CMK (cell line): ENCODE measurements at places on chromosomes 11 and 22.

DNA sequence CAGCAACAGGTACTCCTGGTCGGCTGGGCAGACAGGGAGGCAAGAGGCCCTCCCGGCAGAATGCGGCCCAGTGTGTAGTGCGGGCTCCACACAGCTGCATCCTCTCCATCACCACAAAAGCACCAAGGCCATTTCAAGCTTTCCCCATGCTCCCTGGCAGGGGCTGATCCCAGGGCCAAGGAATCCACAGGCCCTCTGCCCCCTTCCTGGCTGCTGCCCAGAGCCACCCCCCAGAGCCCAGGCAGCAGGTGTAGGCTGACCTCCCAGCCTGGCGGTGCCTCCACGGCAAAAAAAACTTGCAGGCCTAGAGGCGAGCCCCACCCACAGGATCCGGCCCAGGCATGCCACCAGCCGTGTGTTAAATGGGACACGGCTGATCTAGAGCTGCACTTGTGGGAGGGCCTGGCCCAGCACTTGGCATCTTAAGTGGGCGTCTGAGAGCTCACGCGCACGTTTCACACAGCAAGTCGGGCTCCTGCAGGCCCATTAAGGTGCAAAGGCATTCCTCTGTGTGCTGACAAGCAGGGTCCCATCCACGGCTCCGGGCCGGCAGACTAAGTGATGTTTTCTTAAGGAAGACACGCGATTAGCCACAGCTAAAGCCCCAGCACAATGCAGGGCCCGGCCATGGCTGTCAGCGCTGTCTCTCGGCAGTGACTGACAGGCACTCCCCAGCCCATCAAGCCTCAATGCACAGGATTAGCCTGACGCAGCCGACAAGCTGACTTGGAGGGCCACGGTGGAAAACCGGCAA is 19.8 kb upstream of the GNB1L start:
- DNase-seq, result no peak

- no peak for DNase-seq
Measured at GRCh38 chr11:14583252-14584034, 60.2 kb upstream of the PDE3B start.

GRCh38 chr22:46104170-46104880 is 46.0 kb upstream of the PPARA start:
- DNase-seq, result no peak

- no peak for DNase-seq
Measured at GRCh38 chr22:45292731-45293442, 8.1 kb downstream of the UPK3A start.

DNA sequence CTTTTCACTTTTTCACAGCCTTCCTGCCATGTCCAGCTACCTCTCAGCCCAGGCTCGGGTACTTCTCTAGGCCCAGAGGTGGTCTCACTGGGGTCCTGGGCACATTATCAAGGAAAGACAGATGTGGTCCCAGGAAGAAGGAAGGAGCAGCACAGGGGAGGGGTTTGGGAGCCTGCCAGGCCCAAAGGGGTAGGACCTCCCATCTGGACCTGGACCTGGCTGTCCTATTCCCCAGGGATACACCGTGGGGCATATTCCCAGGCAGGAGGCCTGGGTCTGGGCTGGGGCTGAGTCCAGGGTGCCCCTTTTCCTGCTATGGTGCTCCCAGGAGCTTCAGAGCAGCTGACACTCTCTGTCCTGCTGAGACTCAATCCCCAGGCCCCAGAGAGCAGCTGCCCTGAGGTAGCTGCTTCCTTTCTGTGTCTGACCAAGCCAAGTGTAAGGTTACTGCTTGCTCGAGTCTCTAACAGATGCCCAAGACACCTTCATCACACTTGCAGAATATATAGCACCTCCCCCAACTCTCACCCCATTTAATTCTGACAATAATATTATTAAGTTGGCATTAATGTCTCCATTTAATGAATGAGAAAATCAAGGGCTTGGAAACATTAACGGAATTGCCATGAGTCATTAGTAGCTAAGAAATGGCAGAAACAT is 232.0 kb downstream of the BUD13 start:
- no peak for DNase-seq

DNA sequence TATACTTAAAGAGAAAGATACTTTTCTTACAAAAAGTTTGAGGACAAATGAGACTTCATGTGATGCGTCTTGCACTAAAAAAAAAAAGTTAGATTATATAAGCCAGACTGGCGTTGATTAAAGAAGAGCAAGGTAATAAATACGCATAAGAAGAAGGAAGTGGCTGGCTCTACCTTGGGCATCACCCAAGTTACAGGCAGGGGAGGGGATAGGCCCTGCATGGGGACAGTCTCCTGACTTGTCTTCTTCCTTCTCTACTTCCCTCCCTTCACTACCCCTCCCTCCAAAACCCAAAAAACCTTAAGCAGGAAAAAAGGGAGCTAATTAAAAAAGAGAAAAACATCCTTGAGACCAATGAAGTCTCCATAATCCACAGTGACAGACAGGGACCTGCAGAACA is 22.3 kb upstream of the TMA7B start:
- no peak for DNase-seq

GRCh38 chr22:20435436-20436306 is 2.0 kb downstream of the SCARF2 start:
- DNase-seq, result no peak

GRCh38 chr11:76854709-76855108 is 6.0 kb upstream of the ACER3 start:
- no peak for DNase-seq

GRCh38 chr22:24289114-24289513 is 18.5 kb downstream of the SPECC1L start:
- no peak for DNase-seq

- no peak for DNase-seq
Measured at GRCh38 chr11:101498891-101499290, 84.9 kb downstream of the TRPC6 start.

GRCh38 chr22:44918166-44918924 is 91.5 kb downstream of the PHF21B start:
- no peak for DNase-seq

DNA sequence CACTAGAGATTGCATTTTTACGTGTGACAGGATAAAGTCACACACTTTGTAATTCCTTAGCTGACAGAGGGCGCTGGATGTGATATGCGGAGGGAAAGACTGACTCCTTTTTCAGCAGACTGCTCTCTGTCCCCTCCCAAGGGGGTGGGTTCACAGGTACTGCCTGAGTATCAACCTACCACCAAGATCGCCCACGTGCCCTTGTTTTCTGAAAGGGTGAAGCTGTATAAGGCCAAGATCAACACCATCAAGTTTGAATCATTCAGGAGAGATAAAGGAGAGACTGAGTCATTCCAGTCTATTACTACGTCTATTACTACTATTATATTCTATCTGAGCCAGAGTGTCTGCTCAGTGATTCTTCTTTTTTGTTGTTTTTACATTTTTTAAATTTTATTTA is 30.7 kb downstream of the BUD13 start:
- DNase-seq, result no peak

DNA sequence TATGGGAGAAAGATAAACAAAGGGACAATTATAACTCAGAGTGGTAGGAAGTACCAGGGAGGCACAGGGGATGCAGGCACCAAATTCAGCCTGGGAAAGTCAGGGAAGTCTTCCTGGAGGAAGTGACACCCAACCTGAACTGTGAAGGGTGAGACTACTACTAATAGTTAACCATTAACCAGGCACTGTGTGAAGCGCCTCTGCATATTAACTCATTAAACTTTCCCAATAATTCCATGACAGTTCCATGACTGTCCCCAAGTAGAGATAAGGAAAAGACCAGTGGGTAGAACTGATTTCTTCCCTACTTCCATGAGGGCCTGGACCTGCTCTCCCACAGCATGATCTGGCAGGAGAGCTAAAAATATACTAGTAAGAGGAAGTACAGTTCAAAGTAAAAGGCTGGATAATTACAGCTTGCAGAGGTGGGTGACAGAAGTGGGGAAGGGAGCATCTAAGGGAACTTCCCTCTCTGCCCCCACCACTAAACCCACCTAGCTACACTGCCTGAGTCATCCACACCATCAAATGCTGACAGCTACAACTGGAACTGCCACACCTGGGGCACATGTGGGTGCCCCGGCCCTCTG is 4.7 kb upstream of the AP1B1 start:
- DNase-seq, result no peak

GRCh38 chr22:39681038-39681861 is 110.7 kb downstream of the CACNA1I start:
- no peak for DNase-seq
